ENCODE measurements at places on chromosomes 5 and 9.

GRCh38 chr9:135002336-135002735 is 84.6 kb upstream of the FCN1 start:
- DNase-seq = no peak
- H3K4me3 ChIP-seq = no peak overlapping the region

DNA sequence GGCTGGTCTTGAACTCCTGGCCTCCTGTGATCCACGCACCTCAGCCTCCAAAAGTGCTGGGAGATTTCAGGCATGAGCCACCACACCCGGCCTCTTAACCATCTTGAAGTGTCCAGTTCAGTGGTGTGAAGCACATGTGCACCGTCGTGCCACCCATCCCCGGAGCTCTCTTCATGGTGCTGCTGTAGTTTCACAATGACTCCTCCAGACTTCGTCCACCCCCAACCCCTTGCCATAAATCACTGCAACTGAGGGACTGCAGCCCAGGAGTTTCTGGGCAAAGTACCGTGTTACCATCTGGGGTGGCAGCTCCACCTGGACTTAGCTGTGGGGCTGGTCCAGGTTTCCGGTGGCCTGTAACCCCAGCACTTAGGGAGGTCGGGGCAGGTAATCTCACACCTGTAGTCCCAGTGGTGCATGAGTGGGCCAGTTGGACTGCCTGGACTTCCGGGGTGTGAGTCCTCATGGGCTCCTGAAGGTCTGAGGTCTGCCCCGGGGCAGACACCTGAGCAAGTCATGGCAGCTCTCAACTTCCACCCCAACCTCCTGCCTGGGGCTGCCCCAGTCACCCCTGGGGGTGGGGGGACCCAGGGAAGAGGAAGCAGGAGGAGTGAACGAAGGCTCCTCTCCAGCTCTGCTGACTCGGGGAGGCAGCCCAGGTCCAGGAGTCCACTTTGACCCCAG is 6.6 kb upstream of the N4BP3 start:
- no peak for DNase-seq
- H3K27me3 ChIP-seq = no peaks in the 10 kb centered on the region
- H3K27ac ChIP-seq = no peak overlapping the region
- no peak overlapping the region for H3K4me3 ChIP-seq

DNA sequence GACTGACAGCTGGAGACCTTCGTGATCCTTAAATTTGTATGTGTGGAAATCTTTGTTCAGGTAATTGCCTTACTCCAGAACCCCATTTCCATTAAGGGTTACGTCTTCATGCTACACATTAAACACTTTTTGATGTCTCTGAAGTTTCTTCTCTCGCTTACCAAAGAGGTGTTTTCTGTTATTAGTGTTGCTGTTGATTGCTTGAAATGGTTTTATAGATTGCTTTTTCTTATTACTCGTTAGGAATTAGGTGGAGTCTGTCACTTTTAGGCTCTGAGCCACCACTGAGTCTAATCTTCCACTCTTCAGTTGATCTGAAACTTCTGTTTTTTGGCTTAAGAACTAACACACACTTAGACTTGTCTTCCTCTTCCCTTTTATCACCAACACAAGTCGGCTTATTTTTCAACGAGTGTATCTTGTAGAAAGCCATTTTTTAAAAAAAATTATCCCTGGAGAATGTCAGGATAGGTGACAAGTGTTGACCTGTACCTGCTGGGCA is 62.2 kb upstream of the PPARGC1B start:
- DNase-seq = no peak
- H3K27me3 ChIP-seq = no peaks in the 10 kb centered on the region
- H3K4me1 ChIP-seq = no peaks in the 10 kb centered on the region
- no peaks in the 10 kb centered on the region for H3K36me3 ChIP-seq
- H3K4me3 ChIP-seq = no peak overlapping the region
- H3K27ac ChIP-seq = no peak overlapping the region

DNA sequence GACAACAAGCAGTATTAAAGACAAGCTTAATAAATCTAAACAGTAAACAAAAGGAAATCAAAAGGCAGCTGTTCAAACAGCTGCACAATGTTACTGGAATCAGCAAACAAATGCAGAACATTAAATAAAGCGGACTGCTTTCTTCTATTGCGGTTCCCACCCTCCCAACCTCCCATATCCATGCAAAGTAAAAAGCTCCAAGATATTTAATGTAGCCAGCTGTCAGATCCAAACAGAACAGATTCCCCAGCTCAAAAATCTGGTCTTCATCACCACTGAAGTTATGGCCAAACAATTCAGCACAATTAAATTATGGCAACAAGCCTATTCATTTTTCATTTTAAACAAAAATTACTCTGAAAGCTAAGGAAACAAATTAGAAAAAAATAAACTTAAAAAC is 75.9 kb downstream of the SLC38A9 start:
- H3K27me3 ChIP-seq = no peaks in the 10 kb centered on the region
- H3K36me3 ChIP-seq = no peaks in the 10 kb centered on the region
- DNase-seq = no peak
- H3K27ac ChIP-seq = no peak overlapping the region
- H3K4me1 ChIP-seq = no peaks in the 10 kb centered on the region

DNA sequence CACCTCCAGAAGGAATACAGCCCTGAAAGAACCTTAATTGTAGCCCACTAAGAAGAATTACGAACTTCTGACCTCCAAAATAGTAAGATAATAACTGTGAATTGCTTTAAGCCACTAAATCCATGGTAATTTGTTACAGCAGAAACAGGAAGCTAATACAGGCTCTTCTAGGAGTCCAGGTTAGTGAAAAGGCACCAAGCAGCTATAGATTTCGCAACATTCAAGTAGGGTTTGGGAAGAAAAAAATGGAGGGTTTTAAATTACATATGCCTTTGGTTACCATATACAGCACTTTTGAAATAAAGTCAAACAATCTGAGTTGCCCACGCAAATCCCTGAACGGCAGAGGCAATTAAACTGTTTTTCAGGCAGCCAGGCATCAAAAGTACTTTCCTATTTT is 1.7 kb upstream of the ACTL7A start:
- DNase-seq = no peak
- no peaks in the 10 kb centered on the region for H3K4me1 ChIP-seq
- no peak overlapping the region for H3K4me3 ChIP-seq

- DNase-seq = no peak
- no peak overlapping the region for H3K27ac ChIP-seq
- no peaks in the 10 kb centered on the region for H3K36me3 ChIP-seq
- H3K4me3 ChIP-seq = no peak overlapping the region
- H3K27me3 ChIP-seq = no peaks in the 10 kb centered on the region
These were observed 153.1 kb upstream of the RASA1 start for GRCh38 chr5:87114631-87115030.

DNA sequence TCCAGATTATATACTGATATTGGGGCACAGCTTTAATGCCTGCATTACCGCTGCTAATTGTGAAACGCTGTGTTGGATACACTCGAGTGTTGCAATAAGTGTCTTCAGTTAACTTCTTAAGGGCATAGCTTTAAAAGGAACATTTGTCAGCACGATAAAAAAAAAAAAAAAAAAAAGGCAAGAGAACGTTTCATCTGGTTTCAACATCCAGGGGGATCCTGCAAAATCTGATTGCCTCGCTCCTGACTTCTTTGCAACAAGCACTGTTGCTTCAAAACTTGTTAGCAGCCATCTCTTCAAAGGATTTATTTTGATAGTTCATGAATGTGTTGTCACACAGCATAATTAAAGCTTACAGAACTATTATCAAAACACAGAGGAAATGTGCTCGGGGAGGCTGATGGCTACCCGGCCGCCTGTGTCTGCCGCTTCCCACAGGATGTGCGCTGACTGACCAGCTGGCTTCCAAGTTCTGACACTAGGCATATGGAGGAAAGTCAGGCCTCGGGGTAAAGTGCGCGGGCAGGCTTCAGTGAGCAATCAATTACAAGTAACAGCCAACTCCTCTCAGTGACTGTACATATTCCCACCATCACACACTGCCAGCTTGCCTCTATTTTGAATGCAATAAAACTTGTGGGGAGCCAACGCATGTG is 77.7 kb downstream of the EBF1 start:
- H3K27ac ChIP-seq = no peak overlapping the region
- no peaks in the 10 kb centered on the region for H3K27me3 ChIP-seq
- no peak for DNase-seq
- H3K4me3 ChIP-seq = no peak overlapping the region
- no peaks in the 10 kb centered on the region for H3K4me1 ChIP-seq

- H3K27ac ChIP-seq = no peak overlapping the region
- H3K27me3 ChIP-seq = no peaks in the 10 kb centered on the region
- H3K4me3 ChIP-seq = no peak overlapping the region
- no peak for DNase-seq
- H3K4me1 ChIP-seq = no peaks in the 10 kb centered on the region
- no peaks in the 10 kb centered on the region for H3K36me3 ChIP-seq
These were observed 78.2 kb upstream of the ADCY2 start for GRCh38 chr5:7317751-7318150.

DNA sequence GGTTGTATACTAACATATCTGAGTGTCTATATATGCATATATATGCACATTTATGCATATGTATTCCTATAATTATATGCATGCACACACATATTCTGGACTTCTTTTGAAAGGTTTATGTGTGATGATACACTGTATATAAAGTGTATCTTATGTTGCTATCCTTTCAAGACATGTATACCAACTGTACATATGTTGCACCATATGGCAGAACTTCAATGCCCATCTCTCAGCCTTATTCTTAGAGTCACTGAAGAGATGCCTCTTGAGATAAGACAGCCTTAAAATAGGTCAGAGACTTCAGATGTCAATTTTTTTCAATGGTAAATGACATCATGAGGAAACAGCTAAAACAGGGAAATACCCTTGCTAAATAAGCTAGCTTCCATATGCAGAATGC is 461.4 kb downstream of the SPATA31D1 start:
- H3K36me3 ChIP-seq = no peaks in the 10 kb centered on the region
- H3K4me1 ChIP-seq = no peaks in the 10 kb centered on the region
- no peak overlapping the region for H3K27ac ChIP-seq
- no peak for DNase-seq

GRCh38 chr9:89493671-89494070 is 4.2 kb downstream of the SEMA4D start:
- peaks cover 84% of the 10 kb centered on the region for H3K4me1 ChIP-seq
- H3K27ac ChIP-seq = peak overlapping the region; percentile 72
- H3K36me3 ChIP-seq = peaks cover 6% of the 10 kb centered on the region
- H3K4me3 ChIP-seq = peak overlapping the region; percentile 89
- DNase-seq = no peak

DNA sequence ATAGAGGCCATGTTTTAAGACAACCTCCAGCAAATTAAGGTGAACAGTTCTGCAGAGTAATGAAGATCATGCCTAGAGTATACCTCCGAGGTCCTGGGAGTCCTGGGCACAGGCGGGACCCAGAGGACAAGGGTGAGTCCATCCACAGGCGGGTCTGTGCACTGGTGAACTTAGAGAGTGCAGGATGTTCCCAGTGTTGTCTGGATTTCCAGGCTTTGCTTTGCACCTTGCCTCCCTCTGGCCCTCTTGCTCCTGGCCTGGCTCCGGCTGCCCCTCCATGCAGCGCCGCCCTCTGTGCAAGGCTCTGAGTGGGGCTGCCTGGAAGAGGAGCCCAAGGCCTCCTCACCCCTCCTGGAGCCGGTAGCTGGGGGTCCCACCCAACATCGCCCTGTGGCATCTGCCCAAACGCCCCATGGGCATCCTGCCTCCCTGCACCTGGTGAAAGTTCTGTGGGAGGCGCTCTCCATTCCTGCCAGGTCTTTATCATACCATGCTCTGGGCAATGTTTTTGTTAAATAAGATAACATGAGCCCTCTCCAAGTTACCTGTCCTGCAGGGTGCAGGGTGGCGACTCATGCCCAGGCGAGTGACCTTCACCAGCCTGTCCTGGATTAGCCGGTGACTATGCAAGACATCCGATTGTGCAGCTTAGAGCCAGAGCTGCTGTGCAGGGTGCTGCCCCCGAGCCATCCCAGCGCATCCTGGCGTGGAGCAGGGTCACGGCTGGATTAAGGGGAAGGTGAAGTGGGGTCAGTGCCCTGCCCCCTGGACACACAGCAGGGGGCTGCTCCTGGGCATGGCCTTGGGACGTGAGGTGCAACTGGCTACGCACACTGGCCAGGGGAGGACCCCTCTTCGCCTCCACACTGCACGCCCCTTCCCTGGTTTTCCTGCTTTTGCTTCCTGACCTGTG is 41.3 kb upstream of the LPCAT1 start:
- no peak for DNase-seq
- no peak overlapping the region for H3K27ac ChIP-seq
- H3K27me3 ChIP-seq = no peaks in the 10 kb centered on the region
- no peaks in the 10 kb centered on the region for H3K4me1 ChIP-seq

DNA sequence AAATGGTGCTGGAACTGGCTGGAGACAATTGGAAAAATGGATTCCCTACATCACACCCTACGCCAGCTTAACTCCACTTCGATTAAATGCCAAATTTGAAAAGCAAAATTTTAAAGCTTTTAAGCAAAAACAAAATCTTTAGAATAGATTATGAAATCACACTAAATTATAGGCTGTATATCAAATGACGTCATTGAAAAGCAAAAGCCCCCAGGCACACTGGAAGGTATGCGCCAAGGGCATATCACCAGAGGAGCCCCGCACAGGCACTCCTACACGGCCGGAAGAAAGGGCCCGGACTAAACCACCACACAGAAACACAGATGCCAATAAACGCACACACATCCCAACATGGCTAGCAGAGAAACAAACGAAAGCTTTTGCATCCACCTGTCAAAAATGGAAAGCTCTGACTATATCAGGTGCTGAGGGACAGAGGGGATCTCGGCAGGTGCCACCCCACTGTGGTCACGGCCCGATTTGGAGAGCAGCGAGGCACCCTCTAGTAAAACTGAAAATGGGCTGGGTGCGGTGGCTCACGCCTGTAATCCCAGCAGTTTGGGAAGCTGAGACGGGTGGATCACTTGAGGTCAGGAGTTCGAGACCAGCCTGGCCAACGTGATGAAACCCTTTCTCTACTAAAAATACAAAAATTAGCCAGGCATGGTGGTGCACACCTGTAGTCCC is 17.0 kb upstream of the MXD3 start:
- no peak for DNase-seq
- no peak overlapping the region for H3K27ac ChIP-seq
- H3K27me3 ChIP-seq = no peaks in the 10 kb centered on the region
- no peaks in the 10 kb centered on the region for H3K4me1 ChIP-seq

Measured in CD4-positive, alpha-beta memory T cell (primary cell).